ENCODE measurements at places on chromosomes 5 and 9. TPM values are rescaled to one million over a fixed set of nuclear protein-coding genes. Genes with fewer than 3 reads are reported as not detected.

FBP2 gene
- not detected for total RNA-seq

GRIN3A gene
- not detected for total RNA-seq

SH3GL2 gene
- 0.07 TPM for total RNA-seq

RANBP3L gene
- not detected for total RNA-seq

KIAA0825 gene
- 0.30 TPM for total RNA-seq

CAMK4 gene
- not detected for total RNA-seq

All from A549 treated with DMSO at 1 μM for 4 hours (cell line).